ENCODE measurements at places on chromosomes 6 and 20.

- DNase-seq, result no peak
Observed at GRCh38 chr6:21955053-21955595, 341.7 kb downstream of the PRL start.

DNA sequence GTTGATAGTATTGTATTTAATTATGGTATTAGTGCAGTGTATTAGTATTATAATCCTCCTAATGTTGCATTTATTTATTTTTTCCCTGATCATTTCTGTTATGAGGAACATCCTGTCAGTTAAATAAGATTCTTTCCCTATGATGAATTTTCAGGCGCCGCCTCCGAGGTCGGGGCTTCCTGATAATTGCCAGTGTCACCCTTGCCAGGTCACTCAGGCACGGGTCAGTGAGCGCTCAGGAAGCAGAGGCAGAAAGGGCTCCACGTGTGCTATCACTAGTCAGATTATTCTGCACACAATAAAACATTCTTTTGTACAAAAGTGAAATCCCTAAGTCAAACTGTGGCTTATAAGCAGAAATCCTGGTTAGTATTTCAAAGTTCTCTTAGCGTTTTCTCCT, 64.8 kb downstream of the TSHZ2 start:
- no peak for DNase-seq

DNA sequence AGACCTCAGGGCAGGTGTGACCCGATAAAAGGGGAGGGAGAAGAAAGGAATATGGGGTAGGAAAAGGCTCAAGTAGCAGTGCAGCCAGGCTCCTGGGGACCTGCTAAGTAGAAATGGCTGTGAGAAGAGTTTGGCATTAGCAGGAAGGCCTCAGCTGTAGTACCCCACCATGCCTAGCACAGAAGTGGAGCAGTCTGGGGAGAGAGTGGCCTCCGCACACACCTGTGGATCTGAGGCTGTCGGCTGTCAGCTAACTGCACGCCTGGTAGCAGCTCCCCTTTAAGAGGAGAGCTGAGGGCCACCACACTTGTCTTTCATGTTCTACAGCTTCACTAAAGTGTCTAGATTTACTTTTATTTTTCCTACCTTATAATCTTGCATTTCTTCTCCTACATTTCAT, 24.6 kb downstream of the PDE7B start:
- DNase-seq, result no peak

- DNase-seq, result no peak
Observed at GRCh38 chr6:35014341-35014740, 125.3 kb downstream of the ANKS1A start.

GRCh38 chr6:88722686-88723085, 240.7 kb downstream of the RNGTT start:
- no peak for DNase-seq

GRCh38 chr20:62505337-62506045, 29.7 kb upstream of the GATA5 start:
- no peak for DNase-seq

DNA sequence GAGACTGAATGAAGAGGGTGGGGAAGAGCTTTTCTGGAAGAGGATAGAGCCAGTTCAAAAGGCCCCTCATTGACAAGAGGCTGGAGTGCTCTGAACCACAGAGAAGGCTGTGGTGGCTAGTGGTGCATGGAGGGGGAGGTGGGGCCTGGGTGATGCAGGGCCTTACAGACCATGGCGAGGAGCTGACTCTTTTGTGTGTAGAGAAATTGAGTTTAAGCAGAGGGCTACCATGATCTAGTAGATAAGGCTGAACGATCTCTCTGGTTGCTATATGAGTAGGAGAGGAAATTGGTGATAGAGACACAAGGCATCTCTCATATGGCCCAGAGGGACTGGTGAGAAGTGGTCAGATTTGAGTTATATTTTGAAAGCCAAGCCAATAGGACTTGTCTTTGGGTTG, 137.6 kb downstream of the UST start:
- DNase-seq, result no peak

GRCh38 chr20:5092765-5093339, 26.9 kb downstream of the PCNA start:
- DNase-seq, result no peak
